Cardiac muscle cell (in vitro differentiated cells and primary cell): ENCODE measurements at places on chromosomes 4 and X. TPM values are rescaled to one million over a fixed set of nuclear protein-coding genes. Genes with fewer than 3 reads are reported as not detected.

GRCh38 chrX:136586386-136586785 lies 54.4 kb downstream of the VGLL1 start:
- H3K27ac ChIP-seq = no peak overlapping the region
- no peaks in the 10 kb centered on the region for H3K36me3 ChIP-seq
- peaks cover 11% of the 10 kb centered on the region for H3K4me1 ChIP-seq
- no peak for DNase-seq
- H3K4me3 ChIP-seq = no peak overlapping the region

FATE1 gene
- total RNA-seq = 0.15 and 0.18 TPM in 2 replicates

DNA sequence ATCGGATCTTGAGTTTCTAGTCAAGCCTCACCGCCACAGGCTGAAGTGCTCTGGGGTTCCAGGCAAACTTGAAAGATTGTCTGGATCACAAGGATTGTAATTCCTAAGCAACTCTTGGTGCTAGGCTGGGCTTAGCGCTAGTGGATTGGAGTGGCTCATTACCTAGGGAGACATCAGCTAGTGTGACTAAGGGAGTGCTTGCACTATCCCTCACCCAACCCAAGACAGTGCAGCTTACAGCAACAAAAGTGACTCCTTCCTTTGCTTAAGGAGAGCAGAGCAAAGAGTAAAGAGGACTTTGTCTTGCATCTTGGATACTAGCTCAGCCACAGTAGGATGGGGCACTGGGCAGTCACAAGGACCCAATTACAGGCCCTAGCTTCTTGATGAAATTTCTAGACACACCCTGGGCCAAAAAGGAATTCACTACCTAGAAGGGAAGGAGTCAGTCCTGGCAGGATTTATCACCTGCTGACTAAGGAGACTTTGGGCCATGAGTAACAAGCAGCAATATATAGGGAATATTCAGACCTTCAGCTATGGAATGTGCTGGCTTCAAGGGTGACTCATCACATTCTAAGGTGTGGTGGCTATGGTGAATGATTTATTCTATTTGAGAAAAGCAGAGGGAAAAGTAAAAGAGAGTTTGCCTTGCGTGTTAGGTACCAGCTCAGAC lies 1212.4 kb downstream of the PCDH18 start:
- no peak for DNase-seq
- H3K27ac ChIP-seq = no peak overlapping the region
- H3K4me3 ChIP-seq = no peak overlapping the region
- H3K4me1 ChIP-seq = no peaks in the 10 kb centered on the region
- no peaks in the 10 kb centered on the region for H3K27me3 ChIP-seq

DNA sequence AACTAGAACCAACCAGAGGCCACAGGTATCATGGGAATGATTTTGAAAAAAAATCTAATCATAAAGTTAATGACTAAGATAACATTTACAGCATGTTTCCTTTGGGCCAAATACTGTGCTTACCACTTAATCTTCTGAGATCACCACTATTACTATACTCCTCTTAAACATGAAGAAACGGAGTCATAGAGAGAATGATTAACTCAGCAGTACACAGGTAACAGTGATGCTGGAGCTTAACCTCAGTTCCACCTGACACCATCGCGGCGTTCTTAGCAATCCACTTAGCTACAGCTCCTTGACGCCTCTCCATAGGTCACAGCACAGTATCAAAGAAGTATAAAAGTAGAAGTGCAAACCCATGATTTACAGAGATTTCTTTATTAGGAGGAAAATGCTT lies 592.6 kb upstream of the SLIT2 start:
- H3K27me3 ChIP-seq = no peaks in the 10 kb centered on the region
- H3K4me1 ChIP-seq = peaks cover 4% of the 10 kb centered on the region
- no peak overlapping the region for H3K27ac ChIP-seq
- H3K4me3 ChIP-seq = no peak overlapping the region

SMIM10 gene
- 2.4 and 2.6 TPM in 2 replicates for total RNA-seq

GRCh38 chrX:45781901-45782553 lies 581.4 kb upstream of the DIPK2B start:
- H3K36me3 ChIP-seq = no peaks in the 10 kb centered on the region
- H3K27me3 ChIP-seq = no peaks in the 10 kb centered on the region
- H3K4me3 ChIP-seq = no peak overlapping the region
- no peaks in the 10 kb centered on the region for H3K4me1 ChIP-seq
- DNase-seq = peak; percentile 69

ALB gene
- 1.5 and 2.3 TPM in 2 replicates for total RNA-seq

EPGN gene
- total RNA-seq = not detected in 2 replicates
